ENCODE measurements at places on chromosomes 16 and 17.

- DNase-seq: peak; percentile 87
Measured at GRCh38 chr16:12819126-12820117, 15.7 kb upstream of the CPPED1 start.

- DNase-seq: no peak
Measured at GRCh38 chr17:81426393-81427172, 31.3 kb downstream of the BAHCC1 start.

DNA sequence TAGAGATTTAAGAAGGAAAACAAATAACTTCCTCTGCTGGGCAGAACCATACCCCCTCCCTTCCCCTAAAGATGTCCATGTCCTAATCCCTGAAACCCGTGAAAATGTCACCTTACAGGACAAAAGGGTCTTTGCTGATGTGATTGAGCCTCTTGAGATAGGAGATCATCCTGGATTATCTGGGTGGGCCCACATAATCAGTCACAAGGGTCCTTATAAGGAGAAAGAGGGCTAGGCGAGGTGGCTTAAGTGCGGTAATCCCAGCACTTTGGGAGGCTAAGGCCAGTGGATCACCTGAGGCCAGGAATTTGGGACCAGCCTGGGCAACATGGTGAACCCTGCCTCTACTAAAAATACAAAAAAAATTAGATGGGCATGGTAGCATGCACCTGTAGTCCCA lies 12.0 kb upstream of the SLC39A11 start:
- DNase-seq: no peak

- DNase-seq: no peak
Measured at GRCh38 chr17:28298449-28298848, 20.6 kb upstream of the TMEM97 start.

Measured in trophoblast cell (in vitro differentiated cells and primary cell).